ENCODE measurements at places on chromosomes 2 and 18. TPM values are rescaled to one million over a fixed set of nuclear protein-coding genes. Genes with fewer than 3 reads are reported as not detected.

GRCh38 chr2:201450954-201451291 lies 335 bp downstream of the TRAK2 start:
- no peak for DNase-seq

DNA sequence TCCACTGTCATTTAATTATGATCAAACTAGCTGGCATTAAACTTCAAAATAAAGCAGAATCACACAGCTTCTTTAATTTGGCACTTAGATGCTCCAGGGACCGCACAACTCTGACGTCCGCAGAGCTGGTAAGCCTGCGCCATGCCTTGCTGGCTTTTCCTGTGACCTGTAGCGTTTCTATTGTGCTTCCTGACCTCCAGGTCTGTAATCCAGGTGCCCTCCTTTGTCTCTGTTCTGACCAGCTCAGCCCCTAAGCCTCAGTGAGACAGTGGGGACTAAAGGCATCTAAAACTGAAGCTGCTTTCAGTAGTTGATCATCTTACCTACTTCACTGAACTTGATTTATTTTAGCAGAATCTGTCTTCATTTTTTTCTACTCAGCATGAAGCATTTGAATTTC lies 249.7 kb upstream of the RGPD4 start:
- no peak for DNase-seq

- no peak for DNase-seq
Measured at GRCh38 chr2:241443486-241444223, 64.7 kb downstream of the STK25 start.

DNA sequence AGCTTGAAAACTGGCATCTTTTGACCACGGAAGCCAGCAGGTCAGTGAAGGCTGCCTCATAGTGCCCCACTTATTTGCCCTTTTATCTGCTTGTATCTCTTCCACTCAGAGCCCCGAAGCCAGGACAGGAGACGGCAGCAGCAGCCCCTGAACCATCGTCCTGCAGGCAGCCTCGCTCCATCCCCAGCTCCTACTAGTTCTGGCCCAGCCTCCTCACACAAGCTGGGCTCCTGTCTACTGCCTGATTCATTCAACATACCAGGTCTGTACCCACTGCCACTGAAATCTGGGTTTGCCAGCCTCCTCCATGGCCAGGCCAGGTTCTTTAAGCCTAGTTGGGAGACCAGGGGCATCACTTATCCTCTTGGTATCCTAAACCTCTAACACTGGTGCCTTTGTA lies 4.1 kb downstream of the OST4 start:
- DNase-seq, result no peak

DNA sequence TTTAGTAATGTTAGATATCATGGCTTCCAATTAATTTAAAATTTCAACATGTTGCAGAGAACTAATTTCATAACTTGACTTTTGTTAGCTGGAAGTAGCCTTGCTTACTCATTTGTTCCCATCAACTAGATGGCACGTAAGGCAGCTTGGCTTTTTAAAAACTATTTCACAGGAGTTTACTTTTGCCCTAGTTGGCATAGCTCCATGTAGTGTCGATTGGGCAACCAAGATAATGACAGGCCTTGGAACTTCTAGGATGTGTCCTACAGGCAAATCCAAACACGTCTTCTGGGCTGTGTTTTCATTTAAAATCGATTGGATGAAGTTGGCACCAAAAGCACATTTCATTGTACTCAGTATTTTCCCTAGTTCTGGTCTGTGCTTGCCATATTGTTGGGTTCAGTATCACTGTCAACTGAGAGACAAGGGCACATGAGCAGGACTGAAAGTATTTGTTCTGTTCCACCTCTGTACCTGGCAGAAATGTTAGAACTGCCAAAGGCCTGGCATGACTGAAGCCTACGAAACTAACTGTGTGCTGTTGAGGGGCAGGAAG lies 29.4 kb downstream of the HADHB start:
- peak; percentile 94 for DNase-seq

DNA sequence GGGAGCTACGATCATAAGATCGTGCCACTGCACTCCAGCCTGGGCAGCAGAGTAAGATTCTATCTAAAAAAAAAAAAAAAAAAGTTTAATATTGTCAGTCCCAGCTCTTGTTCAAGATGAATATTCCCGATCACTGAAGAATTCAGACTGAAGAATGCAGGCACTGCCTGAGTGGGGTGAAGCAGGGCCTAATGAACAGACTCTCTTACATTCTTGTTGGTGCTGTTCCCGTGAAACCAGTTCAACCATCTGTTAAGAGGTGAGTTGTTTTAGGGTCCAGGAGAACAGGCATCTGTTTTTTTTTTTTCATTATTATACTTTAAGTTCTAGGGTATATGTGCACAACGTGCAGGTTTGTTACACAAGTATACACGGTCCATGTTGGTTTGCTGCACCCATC lies 17.1 kb upstream of the CAB39 start:
- no peak for DNase-seq

DNA sequence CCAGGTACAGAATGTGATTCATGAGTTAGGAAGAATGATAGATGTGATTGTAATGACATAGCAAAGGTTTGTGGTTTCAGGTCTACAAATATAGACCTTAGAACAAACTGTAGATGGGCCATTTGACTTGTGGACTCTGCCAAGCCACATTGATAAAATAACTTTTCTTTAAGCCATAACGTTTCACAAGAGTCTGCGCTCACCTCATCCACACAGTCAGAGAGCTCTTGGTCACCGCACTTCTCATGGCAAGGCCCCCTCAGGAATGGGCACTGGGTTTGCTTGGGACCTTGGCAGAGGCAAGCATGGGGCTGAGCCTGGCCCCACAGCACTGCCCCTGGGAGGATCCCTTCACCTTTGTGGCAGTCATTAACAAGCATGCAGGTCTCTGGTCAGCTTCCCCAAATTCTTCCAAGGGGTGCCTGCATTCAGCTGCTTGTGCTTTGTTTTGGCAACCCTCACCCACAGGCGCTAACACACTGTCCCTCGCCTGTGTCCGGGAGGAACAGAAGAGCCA lies 14.0 kb downstream of the ARMC9 start:
- DNase-seq, result no peak

DNA sequence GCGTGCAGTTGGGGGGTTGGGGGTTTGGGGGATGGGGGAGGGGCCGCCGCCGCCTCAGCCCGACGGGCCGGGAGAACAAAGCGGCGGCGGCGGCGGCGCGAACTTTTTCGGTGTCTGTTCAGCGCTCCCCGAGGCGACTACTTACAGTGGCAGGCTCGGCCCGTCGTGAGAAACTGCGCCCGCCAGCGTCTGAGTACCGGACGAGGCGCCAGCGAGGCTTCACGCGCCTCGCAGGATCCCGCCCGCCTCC lies 172 bp downstream of the PRKD3 start:
- DNase-seq, result peak; percentile 70

DNA sequence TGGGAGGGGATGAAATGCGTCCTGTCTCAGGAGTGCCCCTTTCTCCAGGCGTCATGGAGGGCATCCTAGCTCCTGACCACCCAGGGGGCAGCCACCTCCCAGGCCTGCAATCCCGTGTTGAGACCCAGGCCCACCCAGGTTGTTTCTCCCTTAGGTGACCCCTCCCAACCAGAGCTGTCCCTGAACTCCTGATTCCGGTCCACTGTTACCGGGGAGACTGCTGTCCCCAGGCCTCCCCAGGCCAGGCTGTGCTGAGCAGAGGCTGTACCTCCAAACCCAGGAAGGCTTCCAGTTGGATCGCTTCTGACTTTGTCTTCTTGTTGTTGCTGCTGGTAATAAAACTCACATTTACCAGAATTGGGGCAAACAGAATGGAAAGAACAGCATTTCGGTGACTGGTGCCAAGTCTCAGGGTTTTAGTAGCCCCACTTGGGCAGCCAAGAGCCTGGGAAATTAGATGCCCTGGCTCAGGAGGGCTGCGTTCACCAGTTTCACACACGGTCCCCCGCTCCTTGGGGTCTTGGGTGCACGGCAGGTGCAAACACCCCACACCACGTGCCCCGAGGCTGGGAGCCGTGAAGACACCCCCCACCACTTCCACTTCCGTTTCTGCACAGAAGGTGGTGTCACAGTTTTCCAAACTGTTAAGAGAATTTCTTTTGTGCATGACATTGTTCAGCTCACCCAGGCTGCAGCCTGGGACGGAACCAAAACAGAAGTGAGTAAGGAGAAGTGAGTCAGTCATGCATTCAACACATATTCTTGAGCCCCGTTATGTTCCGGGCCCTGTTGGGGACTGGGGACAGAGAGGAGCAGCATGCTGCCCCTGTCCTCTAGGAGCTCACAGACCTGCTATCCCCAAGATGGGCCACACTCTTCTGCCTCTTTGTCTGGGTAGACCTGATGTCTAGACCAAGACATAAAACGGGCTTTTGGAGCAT lies 29.4 kb downstream of the ITM2C start:
- DNase-seq, result no peak

- DNase-seq, result no peak
Measured at GRCh38 chr2:70806013-70806412, 14.4 kb downstream of the CLEC4F start.

DNA sequence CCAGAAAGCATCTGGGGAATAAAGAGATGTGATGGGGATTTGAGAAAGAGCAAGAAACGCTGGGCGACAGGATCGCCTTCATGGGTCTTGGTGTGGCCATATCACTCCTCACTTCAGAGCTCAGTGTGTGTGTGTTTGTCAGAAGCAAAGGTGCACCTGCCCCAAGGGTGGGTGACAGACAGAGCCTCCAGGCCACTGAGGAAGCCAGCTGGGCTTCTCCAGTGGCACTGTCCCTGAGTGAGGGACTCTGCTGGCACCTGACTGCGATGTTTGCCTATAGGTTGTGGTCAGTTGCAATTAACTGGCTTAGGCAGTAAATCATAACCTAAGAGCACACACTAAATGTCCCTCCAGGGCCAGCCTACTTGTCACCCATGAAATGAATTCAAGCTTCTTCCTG lies 23.5 kb upstream of the GNAL start:
- DNase-seq, result no peak

GRCh38 chr2:230949966-230950873 lies 25.2 kb upstream of the GPR55 start:
- no peak for DNase-seq

DNA sequence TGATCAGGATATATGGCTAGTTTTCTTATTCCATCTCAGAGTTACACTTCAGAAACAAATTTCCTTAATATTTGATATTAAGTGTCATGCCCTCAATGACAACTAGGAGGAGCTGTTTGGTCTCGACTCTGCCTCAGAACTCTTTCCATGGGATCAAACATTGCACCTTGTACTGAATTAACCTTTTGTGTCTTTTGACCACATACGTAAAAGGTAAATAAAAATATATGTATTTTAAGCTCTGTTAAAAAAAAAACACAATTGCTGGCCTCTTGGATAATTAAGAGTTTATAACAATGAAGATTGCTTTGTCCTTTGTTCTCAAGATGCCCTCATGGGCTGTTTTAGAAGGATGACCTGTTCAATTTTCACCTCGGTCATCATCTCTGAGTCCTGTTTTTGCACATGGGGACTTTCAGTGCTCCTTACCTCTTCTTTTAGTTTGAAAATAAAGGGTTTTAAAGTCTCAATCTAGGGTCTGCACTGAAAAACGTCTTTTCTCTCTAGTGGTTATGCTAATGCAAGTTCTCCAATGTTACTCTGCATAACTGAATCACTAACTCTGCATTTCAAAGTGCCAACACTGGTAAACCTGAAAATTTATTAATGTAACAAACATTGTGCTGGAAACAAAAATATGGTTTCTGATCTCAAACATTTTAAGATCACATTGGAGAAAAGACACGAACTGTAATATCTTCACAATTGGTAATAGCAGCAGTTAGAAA lies 18.8 kb upstream of the FN1 start:
- DNase-seq, result no peak

DNA sequence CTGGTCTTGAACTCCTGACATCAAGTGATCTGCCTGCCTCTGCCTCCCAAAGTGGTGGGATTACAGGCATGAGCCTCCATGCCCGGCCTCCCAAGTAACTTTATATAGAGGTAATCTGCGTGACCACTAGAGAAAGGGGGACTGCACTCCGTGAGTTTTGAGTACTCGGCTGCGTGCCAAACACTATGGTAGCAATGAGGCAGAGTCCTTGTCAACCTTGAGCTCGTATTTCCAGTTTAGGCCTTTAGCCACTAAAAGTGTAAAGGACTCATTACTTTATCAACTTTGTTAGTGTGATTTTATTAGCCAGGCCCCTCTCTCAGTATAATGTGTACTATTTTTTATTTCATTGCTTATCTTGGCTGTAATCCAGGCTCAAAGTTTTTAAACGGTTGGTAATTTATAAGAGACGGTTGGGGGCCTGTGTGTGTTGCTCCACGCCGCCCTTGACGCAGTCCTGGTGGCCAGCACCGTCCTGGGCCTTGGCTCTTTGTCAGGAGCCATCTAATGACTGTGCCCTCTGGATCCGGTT lies 56.2 kb downstream of the ZCCHC2 start:
- DNase-seq, result no peak

DNA sequence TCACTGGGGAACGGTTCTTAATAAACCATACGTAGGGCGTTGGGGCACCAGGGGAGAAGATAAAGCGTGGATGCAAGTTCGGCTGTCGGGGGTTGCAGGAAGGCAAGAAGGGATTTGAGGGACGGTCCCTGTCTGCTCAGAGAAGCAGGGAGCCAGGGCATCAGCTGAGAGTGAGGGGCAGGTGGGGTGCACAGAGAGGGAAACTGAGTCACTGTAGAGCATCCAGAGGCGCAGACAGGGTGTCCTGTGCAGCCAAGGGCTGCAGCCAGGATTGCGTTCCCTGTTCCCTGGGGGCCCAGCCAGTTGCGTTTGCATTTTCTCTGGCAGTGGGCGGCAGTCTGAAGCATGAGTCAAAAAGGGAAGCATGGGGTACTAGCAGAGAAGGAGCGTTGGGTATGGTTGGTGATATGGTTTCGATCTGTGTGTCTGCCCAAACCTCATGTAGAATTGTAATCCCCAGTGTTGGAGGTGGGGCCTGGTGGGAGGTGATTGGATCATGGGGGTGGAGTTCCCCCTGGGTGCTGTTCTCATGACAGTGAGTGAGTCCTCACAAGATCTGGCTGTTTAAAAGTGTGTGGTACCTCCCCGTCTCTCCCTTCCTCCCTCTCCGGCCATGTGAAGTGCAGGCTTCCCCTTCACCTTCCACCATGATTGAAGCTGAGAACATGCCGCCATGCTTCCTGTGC lies 202.9 kb downstream of the NDUFA10 start:
- peak; percentile 44 for DNase-seq

DNA sequence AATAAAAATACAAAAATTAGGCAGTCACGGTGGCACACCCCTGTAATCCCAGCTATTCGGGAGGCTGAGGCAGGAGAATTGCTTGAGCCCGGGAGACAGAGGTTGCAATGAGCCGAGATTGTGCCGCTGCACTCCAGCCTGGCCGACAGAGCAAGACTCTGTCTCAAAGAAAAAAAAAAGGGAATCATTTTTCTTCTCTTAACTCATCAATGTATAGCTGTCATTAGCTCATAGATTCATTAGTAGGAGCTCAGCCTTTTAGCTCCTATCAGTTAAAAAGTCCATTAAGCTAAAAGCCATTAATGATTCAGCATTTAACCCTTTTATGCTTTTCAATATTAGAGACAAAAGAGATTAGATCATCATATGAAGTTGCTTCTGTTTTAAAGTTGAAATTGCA lies 5.8 kb upstream of the NBAS start:
- no peak for DNase-seq

The GRP gene
- not detected for total RNA-seq

The EFHD1 gene
- total RNA-seq, result 11.5 TPM

The SPP2 gene
- not detected for total RNA-seq

The CD8B2 gene
- total RNA-seq, result not detected

The C2orf92 gene
- total RNA-seq, result 3.0 TPM

The SDC1 gene
- total RNA-seq, result not detected

The TUBA3D gene
- 13.0 TPM for total RNA-seq

The TUBA3E gene
- total RNA-seq, result 9.5 TPM

The MARS2 gene
- total RNA-seq, result 4.4 TPM

The IL36RN gene
- total RNA-seq, result not detected

The SERPINB10 gene
- 0.47 TPM for total RNA-seq

The NEURL3 gene
- total RNA-seq, result not detected

All from right atrium auricular region (tissue), 2 donors.